CMK (cell line): ENCODE measurements at places on chromosomes 1 and 21.

GRCh38 chr1:168626326-168626725 lies 49.9 kb downstream of the XCL1 start:
- no peak for DNase-seq

DNA sequence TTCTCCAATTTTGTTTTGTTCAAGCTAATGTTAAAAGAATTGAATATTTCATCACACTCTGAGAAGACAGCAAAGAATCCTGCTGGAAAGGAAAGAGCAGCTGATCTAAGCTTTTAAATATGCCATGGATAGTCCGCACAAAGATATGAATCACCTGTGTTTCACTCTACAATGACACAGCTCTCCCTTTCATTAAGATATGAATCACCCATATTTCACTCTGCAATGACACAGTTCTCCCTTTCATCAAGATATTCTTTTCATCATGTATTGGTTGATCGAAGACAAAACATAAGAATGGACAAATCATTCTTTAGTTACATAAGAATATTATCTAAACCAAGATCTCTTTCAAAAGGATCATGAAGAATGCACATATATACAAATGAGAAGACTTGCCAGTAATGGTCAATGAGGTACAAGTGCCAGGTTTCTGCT lies 367.3 kb downstream of the SMYD3 start:
- no peak for DNase-seq

DNA sequence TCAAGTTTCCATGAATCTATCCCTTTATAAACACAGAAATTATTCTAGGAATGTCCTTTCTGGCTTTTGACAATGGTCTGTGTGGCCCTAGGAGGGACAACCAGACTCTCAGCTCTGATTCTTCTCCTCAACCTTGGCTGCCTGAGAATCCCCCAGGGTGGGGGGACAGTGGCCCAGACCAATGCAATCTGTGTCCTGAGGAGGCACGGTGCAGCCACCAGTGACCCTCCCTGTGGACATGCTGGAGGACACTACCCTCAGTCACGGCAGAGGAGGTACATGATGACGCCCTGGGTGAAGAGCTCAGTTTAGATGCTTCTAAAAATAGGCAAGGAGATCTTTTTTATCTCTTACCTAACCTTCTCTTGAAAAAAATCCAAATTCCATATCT lies 91.7 kb downstream of the PGBD5 start:
- DNase-seq = no peak

DNA sequence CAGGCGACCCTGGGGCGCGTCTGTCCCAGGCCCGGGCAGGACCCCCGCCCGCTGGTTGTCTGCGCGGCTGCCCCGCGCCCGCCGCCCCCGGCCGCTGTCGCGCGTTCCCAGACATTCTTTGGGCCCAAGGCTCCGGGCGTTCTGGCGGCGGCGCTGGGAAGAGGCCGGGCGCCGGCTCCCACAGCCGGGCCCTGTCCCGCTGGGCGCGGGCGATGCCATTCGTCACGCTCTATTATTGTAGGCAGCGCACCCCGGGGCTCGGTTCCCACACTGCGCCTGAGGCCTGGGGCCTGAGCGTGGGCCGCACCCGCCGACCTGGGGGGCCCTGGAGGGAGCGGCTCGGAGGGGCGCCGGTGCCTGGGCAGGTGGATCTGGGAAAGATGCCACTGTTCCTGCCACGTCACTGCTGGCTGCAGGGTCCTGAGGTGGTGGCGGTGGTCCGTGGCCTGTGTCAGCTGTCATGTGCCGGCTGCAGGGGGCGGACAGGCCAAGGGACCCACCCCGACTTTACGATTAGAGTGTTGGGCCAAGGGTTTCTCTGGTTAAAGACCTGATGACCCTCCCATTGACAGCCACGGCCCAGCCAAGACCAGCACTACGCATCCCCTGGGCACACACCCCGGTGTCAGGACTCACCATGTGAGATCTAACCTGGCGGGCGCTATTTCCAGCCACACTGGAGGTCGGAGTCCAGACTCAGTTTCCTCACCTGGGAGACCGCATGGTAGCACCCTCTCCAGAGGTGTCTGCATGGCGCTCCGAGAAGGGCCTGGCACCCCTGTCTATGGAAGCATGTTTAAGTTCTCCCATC lies 55.1 kb upstream of the ADARB1 start:
- no peak for DNase-seq

DNA sequence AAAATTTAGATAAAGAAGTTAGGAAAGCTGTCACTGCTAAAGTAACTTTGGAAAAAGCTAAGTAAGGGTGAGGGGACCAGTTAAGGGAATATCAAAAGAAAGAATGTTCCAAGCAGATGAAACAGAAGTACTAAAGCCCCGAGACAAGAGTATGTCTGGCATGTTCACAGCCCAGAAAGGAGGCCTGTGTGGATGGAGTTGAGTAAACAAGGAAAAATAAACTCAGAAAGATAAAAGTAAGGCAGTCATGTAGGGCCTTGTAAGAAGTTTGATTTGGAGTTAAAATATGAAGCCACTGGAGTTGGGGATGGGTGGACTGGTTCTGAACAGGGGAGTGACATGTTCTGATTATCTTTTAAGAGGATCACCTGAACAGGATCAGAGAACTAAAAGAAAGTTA lies 177.9 kb downstream of the CDC42BPA start:
- DNase-seq = no peak

DNA sequence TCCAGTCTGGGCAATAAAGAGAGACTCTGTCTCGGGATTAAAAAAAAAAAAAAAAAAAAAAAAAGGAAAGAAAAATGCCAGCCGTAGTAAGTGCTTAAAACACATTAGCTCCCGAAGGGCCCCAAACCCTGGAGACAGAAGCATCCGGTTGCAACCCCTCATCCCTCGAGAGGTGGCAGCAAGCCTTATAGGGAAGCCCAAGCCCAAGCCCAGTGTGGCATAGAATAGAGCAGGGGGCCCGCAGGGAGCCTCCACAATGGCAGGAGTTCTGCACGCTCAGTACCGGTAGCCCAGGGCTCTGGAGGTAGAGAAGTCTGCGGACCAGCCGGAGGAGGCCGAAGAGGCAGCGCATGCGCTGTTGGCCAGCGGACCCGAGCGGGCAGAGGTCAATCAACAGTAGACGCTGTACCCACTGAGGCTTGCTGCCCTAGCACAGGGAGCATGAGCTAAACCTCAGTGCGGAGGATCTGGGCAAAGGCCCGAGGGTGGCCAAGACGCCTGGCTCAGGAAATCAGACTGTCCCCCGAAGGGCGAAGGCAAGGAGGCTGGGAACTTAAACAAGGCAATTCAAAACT lies 34.1 kb upstream of the C1orf198 start:
- DNase-seq = no peak
